ENCODE measurements at places on chromosomes 7 and 10.
A peak's percentile ranks its signal among the peaks of the same experiment; 100 is the strongest.

GRCh38 chr10:15263657-15264323 lies 95.3 kb upstream of the NMT2 start:
- no peak for DNase-seq

GRCh38 chr7:30736291-30736690 lies 15.6 kb upstream of the INMT start:
- no peak for DNase-seq

DNA sequence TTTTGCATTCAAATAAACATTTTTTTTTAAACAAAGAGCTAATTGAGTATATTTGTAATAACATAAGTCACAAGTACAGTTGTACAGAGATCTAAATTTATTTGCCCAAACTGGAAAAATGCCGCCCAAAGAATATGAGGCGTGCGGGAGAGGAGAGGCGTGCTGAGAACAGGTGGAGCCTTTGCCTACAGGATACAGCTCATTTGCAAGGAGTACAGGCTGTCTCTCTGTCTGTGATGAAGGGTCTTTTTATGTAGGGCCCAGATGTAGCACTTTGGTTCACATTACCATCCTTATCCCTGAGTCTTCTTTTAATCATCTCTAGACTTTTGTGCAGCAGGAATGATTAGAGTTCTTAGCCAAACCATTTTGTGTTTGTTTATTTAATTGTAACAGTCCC lies 58.2 kb downstream of the POU6F2 start:
- no peak for DNase-seq

GRCh38 chr7:1638215-1638661 lies 31.8 kb upstream of the ELFN1 start:
- DNase-seq: no peak

DNA sequence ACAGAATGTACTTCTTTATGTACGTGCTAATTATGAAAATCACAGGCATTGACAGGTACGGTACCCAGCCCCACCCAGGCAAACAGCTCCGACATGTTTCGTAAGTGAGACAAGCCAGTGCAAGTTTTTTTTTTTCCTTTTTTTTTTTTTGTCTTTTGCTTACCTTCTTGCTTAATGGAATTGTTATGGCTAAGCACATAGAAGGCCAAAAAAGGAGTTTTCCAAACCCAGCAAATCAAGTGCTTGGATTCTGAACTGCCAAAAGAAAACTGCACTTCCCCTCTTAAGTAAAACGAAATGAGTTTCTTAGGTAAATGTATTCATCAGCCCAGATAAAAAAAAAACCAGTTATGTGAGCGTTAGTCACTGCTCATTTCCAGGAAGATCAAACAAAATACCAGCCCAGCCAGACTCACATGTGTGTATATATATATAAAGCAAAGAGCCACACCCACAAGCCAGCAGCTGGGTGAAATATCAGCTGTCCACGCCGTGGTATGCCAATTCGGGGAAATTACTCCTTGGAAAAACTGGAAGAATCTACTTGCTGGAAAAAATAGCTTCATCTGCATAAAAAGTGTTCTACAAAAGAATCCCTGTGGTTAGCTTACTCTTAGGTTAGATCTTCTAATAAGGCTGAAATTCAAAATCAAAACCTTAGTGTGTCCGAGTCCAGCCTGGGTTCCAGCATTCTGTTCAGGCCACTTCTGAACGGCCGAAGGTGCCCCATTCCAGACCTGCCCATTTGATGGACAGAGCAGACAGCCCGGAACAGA lies 8.0 kb downstream of the KLF6 start:
- DNase-seq: no peak

- no peak for DNase-seq
These were observed 19.0 kb downstream of the NAPEPLD start for GRCh38 chr7:103129702-103130549.

DNA sequence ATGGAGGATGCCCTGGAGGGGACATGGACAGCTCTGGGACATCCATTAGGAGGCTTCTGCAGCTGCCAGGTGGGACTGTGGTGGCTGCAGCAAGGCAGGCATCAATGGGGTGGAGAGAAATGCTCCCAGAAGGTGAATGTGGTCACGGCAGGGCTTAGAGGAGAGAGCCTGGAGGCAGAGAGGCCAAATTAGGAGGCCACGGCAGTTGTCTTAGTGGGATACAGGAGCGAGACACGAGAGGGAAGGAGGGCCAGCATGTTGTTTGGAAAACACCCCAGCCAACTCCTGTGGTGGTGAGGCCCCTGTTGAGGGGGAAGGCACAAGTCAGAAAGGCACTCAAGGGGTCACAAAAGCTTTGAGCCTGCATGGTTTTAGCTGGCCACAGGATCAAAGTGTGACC lies 14.6 kb upstream of the ECHDC3 start:
- no peak for DNase-seq

GRCh38 chr7:101140746-101141382 lies 13.4 kb upstream of the AP1S1 start:
- DNase-seq: no peak

- DNase-seq: no peak
These were observed 43.4 kb downstream of the BPGM start for GRCh38 chr7:134690016-134690415.

DNA sequence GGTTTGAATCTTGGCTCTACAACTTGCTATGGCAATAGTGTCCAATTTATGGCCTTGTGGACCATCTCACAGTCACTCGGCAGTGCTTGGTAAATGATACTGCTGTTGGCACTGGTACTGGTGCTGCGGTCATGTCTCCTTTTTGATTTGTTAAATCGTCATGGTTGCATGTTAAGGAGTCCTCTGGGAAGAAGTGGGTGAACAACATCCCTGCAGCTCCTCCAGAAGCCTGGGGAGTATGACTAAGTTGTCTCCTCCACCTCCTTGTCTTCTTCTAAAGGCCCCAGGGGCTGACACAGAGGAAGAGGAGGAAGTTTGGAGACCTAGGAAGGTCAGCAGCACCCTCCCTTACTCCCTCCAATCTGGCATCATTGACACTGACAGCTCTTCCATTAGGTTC lies 8.5 kb downstream of the ITPRIP start:
- no peak for DNase-seq

DNA sequence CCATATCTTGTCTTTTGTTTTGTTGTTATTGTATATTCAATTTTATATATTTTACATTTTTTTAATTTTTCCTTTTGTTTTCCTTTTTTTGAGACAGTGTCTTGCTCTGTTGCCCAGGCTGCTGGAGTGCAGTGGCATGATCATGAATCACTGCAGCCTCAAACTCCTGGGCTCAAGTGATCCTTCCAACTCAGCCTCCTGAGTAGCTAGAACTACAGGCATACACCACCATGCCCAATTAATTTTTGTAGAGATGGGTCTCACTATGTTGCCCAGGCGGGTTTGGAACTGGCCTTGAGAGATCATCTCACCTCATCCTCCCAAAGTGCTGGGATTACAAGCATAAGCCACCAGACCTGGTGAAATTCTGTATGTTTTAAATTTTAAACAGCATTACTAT lies 25.4 kb upstream of the TNKS2 start:
- DNase-seq: no peak

DNA sequence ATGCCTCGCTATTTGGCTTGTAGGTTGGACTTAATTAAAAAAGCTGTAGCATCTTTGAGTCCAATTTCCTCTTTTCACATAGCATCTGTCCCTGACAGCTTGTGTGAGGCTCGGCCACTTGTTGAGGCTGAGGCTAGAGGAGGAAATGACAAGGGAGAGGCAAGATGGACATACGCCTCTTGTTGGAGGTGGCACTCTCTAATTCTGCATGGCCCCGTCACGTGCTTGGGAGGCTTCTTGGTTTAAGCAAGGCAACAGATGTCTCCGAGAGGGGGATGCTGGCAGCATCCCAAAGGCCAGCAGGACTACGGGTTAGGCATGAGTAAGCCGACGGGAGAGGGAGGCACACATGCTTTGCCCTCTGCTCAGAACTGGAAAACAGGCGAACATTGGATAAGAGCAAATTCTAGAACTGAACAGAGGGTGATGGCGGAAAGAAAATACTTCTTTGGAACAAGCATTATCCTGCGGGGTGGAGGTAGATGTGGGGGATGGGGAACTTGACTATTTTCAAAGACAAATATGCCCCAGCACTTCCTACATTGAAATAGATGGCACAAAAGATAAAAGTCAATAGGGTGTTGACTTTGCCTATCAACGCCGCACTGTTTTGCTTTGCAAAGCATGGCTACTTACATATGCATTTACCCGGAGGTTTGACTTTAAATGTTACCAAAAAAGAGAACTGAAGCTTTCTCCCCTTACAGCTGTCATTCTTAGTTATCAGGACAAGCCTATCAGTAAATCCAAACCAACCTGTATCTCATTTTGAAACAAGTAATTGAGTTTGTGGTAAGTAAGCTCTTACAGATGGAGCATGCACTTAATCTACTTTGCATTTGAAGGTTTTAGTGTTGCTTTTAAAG lies 94.8 kb downstream of the CHN2 start:
- no peak for DNase-seq

GRCh38 chr10:117830787-117831212 lies 215.9 kb downstream of the RAB11FIP2 start:
- DNase-seq: no peak

- no peak for DNase-seq
These were observed 76.6 kb upstream of the ABI1 start for GRCh38 chr10:26937371-26937770.

- DNase-seq: no peak
These were observed 189.9 kb upstream of the LYZL1 start for GRCh38 chr10:29099001-29099400.

DNA sequence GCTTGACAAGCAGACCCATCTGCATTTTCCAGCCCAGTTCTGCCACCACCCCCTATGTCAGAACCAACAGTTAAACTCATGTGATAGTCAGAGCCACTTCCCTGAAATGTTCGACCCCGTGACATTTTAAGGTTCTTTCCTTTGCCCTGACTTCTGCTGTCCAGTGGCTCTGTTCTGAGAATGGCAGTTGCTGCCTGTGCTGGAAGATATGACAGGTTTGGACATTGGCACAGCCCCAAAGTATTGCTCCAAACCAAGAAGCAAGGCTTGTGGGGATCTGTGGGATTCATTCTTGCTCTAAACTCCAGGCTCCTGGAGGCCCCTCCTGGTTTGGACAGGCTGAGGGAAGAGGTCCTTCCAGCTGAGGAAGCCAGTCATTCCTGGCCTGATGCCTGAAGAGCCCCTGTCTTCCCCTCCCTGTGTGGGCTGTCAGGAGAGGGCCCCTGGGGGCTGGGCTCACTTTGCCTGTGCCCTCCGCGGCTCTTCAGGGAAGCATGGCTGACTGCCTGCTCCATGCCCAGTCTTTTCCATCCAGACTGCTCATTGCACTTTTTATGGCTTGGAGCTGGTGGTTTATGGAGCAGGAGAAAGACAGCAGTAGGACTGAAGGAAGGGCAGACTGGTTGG lies 138.0 kb downstream of the CDH23 start:
- no peak for DNase-seq

DNA sequence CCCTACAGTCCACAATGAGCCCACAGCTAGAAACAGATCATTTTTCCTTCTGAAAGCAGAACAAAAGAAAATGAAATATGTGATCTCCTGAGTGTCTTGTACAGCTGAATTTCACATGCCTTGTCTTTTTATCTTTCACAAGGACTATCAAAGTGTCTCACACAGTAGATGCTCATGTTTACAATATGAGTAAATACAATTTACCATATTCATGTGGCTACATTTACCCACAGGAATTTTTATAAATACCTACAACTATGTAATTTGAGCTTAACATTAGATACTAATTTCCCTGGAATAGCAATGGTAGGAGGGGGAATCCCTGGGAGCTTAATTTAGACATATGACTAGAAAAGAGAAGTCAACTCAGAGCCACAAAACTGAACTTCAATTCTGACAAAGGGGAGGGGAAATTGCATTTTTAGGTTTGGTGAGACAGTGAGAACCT lies 186.2 kb downstream of the MACC1 start:
- DNase-seq: no peak

- no peak for DNase-seq
These were observed 72.1 kb upstream of the LRRC18 start for GRCh38 chr10:49011756-49012155.

- DNase-seq: no peak
These were observed 94.4 kb downstream of the ZNF277 start for GRCh38 chr7:112300831-112301407.

DNA sequence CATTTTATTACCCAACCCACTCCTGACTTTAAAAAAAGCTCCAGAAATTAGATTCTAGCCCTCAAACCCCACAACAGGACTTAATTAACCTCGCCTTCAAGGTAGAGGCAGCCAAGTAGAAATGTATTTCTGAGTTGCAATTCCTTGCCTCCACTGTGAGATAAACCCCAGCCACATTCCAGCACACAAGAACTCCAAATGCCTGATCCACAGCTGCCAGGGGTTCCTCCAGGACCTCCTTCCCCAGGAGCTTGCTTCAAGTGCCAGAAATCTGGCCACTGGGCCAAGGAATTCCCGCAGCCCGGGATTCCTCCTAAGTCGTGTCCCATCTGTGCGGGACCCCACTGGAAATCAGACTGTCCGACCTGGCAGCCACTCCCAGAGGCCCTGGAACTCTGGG lies 25.9 kb upstream of the ARL4A start:
- DNase-seq: no peak

GRCh38 chr7:19665399-19666008 lies 43.3 kb downstream of the POLR1F start:
- peak; percentile 47 for DNase-seq

DNA sequence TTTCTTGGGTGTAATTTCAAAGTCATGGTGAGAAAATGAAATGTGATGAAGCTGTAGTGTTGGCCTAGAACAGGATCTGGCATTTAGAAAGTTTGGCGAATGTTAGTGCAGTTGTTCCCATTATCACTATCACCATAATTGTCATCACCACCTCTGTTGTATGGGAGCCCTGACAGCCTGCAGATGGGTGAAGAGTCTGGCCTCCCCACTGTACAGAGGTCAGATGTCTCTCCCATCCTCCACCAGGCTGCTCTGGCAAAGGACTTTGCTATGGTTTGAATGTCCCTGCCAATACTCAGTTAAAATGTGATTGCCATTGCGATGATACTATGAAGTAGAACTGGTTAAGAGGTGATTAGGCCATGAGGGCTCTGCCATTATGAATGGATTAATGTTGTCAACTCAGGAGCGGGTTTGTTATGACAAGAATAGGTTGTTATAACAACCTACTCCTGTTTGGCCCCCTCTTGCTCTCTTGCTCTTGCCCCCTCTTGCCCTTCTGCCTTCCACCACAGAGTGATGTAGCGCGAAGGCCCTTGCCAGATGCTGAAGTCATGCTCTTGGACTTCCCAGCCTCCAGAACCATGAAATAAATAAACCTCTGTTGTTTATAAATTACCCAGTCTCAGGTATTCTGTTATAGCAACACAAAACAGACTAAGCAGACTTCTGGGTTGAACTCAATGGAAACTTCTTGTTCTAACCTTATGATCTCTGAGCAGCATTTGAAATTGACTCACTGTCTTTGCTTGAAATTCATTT lies 90.0 kb downstream of the GRK5 start:
- no peak for DNase-seq

DNA sequence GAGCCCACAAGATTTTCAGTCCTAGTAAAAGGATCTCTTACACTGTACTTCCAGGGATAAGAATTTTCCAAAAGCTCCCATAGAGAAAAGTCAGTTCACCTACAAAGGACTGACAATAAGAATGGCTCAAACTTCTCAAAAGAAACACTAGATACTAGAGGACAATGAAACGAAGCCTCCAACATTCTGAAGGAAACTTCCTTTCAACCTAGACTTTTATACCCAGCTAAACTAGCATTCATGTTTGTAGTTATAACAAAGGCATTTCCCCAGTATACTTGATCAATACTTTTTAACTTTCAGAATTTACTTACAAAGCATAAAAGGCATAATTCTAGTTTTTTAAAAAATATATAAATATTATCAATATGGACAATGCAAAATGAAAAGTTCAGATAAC lies 41.0 kb upstream of the DNAAF5 start:
- DNase-seq: no peak

Measured in T-helper 2 cell (primary cell).